Activated CD4-positive, CD25-positive, alpha-beta regulatory T cell treated with anti-CD3 and anti-CD28 coated beads, Interleukin-2, amount 50 U/mL, for 16 hours (primary cell): ENCODE measurements at places on chromosomes 3 and 15.
A peak's percentile ranks its signal among the peaks of the same experiment; 100 is the strongest.

DNA sequence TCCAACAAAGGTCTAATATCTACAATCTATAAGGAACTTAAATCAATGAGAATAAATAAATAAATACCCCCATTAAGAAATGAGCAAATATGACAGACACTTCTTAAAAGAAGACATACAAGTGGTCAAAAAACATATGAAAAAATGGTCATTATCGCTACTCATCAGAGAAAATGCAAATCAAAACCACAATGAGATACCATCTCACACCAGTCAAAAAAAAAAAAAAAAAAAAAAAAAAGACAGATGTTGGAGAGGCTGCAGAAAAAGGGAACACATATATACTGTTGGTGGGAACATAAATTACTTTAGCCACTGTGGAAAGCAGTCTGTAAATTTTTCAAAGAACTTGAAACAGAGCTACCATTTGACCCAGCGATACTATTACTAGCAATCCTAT is 31.6 kb upstream of the OR5H6 start:
- no peak for DNase-seq

- DNase-seq = peak; percentile 4
Observed at GRCh38 chr15:50003786-50004334, 115.2 kb downstream of the ATP8B4 start.

DNA sequence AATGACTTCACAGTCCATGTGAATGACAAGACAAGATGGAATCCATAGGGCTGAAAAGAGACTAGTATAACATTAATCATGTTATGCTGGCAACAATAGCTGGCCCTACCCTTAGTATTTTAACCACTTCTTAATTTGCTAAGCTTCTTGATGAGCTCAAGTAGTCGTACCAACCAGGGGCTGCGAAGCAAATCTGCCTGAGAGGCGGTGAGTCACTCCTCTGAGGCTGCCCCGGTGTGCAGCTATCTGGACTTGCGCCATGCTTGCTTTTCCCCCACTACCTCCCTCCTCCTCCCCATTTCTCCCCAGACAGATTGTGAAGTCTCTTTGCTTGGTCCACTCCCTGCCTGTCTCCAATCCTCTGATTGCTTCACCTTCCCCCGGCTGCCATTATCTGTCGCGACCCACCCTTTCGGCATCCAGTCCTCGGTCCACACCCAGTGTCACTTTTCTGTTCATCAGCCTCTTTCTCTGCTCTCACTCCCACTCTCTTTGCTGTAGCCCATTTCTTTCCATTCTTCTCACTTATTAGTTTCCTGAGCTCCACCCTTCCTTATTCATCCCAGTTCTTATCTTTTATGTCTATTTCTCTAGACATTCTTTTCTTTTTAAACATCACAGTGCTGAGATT is 42.7 kb downstream of the DUT start:
- no peak for DNase-seq

GRCh38 chr3:36969540-36970432 is 23.1 kb downstream of the EPM2AIP1 start:
- no peak for DNase-seq

GRCh38 chr15:65981837-65982626 is 112.7 kb downstream of the RAB11A start:
- peak; percentile 18 for DNase-seq

- no peak for DNase-seq
Observed at GRCh38 chr3:5489536-5489935, 302.0 kb downstream of the EDEM1 start.

DNA sequence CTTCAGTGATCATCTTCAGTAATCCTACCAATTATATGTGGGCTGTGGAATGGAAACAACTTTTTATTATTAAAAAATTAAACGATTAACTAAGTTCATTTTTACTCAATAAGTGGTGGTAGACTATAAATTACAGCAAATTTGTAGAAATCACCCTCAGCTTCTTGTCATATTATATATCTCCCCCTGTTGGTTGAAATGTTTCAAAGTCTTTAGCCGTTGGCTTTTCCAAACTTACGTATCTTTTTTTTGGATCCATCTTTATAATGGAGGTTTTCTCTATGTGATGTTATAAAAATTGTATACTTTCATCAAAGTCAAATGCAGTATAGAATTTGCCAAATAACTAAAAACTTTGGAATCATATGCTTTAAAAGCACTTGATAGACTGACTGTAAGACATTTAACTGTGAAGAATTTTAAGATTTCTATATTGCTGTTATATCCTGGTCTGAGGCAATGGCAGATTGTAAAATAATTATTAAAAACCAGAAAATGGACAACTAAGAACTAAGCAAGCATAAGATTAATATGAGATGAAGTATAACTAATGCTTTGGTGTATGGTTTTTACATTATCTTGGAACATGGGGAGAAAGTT is 44.7 kb downstream of the ATP11B start:
- DNase-seq = no peak

GRCh38 chr15:34318277-34319079 is 19.1 kb downstream of the SLC12A6 start:
- DNase-seq = no peak

- no peak for DNase-seq
Observed at GRCh38 chr15:26028086-26028740, 165.1 kb upstream of the ATP10A start.

- DNase-seq = peak; percentile 15
Observed at GRCh38 chr15:45126535-45127158, 3.0 kb downstream of the DUOXA1 start.

DNA sequence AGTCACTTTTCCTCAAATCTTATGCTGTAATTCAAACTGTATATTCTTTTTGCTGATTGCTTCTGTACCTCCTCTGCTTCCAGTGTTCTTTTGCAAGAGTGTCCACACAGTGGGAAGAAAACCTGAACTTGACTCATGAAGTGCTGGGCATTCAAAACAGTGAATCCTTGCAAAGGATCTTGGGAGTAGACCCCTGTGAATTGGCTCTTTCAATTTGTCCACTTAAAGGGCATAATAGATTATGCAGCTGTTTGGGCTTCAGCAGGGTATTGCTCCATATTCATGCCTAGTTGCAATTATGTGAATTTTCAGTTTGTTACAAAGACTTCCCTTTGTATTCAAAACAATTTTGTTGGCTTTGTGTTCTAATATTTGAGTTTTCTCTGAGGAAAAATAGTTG is 11.4 kb downstream of the ZFAND6 start:
- no peak for DNase-seq

- no peak for DNase-seq
Observed at GRCh38 chr3:54999159-54999558, 71.3 kb upstream of the LRTM1 start.

- no peak for DNase-seq
Observed at GRCh38 chr3:71056327-71056726, 527.2 kb downstream of the FOXP1 start.

- DNase-seq = no peak
Observed at GRCh38 chr15:31586841-31587240, 260.2 kb downstream of the KLF13 start.

GRCh38 chr3:46006238-46007032 is 10.8 kb upstream of the FYCO1 start:
- no peak for DNase-seq

DNA sequence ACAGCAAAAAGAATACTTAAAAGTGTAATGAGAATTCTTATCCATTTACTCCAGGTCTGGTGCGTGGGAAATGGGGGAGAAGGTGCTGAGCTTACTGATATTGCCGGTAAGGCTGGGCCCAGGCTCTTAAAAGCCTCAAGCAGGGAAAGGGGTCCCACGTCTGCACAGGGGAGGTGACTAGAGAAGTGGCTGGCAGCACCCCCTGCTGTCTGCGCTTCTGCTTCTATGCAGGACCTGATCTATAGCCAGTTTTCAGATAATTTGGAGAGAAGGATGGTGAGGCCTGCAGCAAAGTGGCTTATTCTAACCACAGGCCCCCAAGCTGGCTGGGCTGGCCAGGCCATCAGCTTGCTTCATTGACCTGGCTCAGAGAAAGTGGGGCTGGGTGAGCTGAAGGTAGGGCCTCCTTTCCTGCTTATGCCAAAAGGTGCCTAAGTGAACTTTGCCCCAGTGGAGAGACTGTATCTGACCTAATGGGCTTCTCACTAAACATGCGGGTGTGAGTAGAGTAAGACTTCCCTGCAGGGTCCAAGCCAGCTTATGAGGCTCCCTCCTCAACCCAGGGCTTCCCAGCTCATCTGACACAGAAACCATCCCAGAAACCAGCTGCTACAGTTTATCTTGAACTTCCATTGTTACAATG is 30.9 kb upstream of the ATP1B3 start:
- DNase-seq = no peak

GRCh38 chr3:182450942-182451787 is 342.1 kb upstream of the ATP11B start:
- DNase-seq = no peak

DNA sequence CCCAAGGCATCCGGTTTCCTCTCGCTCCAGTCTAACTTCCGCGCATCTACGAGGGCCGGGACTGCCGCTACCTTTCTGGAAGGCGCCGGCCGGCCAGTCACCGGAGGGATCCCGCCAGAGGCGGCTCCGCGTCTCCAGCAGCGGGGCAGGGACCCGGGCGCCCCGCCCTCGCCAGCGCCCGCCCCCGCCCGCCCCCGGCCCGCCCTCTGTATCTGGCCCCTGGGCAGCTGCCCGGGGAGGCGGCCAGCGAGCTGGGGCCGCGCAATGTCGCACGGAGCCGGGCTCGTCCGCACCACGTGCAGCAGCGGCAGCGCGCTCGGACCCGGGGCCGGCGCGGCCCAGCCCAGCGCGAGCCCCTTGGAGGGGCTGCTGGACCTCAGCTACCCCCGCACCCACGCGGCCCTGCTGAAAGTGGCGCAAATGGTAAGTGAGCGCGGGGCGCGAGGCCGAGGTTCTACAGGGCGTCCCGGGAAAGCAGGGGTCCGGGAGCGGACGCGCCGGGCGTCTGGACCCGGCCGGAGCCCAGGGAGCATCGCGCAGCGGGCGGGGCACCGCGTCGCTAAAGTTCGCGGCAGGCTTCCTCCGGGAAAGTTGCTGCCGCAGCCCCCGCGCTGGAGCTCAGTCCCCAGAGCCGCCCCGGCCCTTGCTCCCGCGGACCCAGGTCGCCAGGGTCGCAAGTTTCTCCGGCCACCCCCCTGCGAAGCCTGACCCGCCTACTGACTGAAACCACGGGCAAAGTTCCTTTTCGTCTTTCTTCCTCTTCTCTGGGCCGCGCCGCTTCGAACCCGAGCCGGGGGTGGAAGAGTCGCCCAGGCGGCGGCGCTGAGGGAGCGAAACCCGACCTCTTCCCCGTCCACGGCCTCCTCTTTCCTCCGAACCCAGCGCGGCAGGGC is at the start of gene CMTM7:
TSS of gene CMTM7 (plus strand) at position 211 of the 893 bp plus-strand sequence. CDS start at position 265, 54 bp downstream.
- DNase-seq = no peak

GRCh38 chr3:7754653-7755441 is 746.8 kb upstream of the LMCD1 start:
- no peak for DNase-seq

DNA sequence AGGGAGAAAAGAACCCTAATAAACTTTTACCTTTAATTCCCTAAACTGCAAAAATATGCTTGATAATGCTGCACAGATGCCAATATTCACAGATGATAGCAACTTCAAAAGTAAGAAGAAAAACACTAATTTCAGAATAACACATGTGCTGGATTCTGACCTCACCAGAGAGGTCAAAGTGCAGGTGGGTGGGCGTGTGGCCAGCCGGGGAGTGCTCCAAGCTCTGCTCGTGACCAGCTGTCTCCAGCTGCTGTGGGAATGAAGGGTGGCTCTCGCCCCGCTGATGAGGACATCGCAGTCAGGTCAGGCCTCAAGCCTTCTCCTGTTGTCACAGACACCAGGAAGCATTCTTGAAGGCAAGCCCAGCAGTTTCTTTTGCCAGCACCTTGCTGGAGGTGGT is 57.1 kb downstream of the ADAMTS17 start:
- no peak for DNase-seq

- no peak for DNase-seq
Observed at GRCh38 chr15:90650956-90651689, 66.0 kb upstream of the BLM start.

DNA sequence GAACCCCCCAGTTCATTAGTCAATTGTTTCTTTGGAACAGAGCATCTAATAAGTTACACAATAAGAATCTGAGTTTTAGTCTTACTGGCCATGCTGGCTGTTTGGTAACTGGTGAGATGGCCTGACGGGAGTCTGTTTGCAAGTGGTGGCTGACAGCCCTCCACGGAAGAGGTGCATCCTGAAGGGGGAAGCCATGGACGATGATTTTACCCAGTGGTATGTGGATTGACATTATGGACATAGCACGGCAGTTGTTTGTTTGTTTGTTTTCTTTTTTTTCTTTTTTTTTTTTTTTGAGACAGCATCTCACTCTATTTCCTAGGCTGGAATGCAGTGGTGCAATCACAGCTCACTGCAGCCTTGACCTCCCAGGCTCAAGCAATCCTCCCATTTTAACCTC is 156.0 kb downstream of the RPLP1 start:
- DNase-seq = no peak

GRCh38 chr3:161221806-161222600 is 892 bp downstream of the NMD3 start:
- DNase-seq = no peak

DNA sequence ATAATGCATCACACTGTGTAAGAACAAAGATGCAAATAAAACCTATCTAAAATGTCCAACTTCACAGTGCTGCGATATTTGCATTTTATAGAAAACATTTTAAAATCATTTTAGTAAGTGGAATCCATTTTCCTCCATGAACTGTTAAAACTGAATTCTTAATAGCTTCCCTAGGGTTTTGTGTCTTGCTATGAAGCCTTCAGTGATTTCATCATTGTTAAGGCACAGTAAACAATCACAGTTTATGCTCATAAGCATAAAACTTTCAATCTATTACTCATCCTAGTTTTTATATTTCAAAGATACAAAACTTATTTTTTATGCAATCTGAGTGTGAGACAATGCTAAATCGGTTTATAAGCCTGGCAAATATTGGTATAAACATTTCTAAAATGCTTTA is 509.7 kb downstream of the TUSC7 start:
- DNase-seq = no peak

DNA sequence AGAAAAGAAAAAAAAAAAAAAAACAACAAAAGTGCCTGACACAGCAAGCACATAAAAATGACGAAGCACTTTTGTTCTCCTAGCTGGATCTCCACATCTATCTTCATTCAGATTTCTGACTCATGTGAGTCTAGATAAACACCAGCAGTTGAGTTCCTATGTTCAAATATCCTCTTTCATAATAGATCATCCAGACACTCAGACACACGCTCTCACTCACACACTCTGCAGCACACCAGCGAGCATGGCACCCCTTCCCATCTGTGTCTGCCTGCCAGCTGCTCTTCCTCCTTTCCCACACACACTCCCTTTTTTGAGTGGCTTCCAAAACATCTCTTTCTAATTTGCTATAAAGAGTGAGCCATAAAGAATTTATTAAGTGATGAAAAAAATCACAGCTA is 19.8 kb upstream of the CELF6 start:
- DNase-seq = no peak

GRCh38 chr15:75655931-75656330 is 8.2 kb downstream of the SNX33 start:
- no peak for DNase-seq

- no peak for DNase-seq
Observed at GRCh38 chr15:54836052-54836795, 360.5 kb downstream of the RSL24D1 start.

GRCh38 chr15:79831604-79832003 is 65.2 kb downstream of the MTHFS start:
- DNase-seq = no peak

- no peak for DNase-seq
Observed at GRCh38 chr15:85607141-85607806, 187.5 kb downstream of the KLHL25 start.

- no peak for DNase-seq
Observed at GRCh38 chr3:48428088-48428571, 1.8 kb downstream of the PLXNB1 start.
